Esophagus squamous epithelium (tissue), 5 donors: ENCODE measurements at places on chromosomes 7 and 10. TPM values are rescaled to one million over a fixed set of nuclear protein-coding genes. Genes with fewer than 3 reads are reported as not detected.

- no peak overlapping the region for H3K27ac ChIP-seq
- H3K4me1 ChIP-seq = no peaks in the 10 kb centered on the region
- no peak for DNase-seq
- no peaks in the 10 kb centered on the region for H3K27me3 ChIP-seq
- H3K36me3 ChIP-seq = no peaks in the 10 kb centered on the region
- no peak overlapping the region for H3K4me3 ChIP-seq
These were observed 750.7 kb downstream of the MAGI2 start for GRCh38 chr7:78702770-78703169.

- H3K4me3 ChIP-seq = no peak overlapping the region
- H3K36me3 ChIP-seq = no peaks in the 10 kb centered on the region
- no peaks in the 10 kb centered on the region for H3K4me1 ChIP-seq
- no peak overlapping the region for H3K27ac ChIP-seq
- no peak for DNase-seq
These were observed 436.0 kb upstream of the ADARB2 start for GRCh38 chr10:2173327-2173726.

Gene FZD8
- total RNA-seq = 1.7 TPM

GRCh38 chr7:101273206-101273605 is 28.3 kb upstream of the FIS1 start:
- no peak overlapping the region for H3K4me3 ChIP-seq
- no peaks in the 10 kb centered on the region for H3K4me1 ChIP-seq
- H3K36me3 ChIP-seq = no peaks in the 10 kb centered on the region
- no peak overlapping the region for H3K27ac ChIP-seq
- no peak for DNase-seq
- H3K27me3 ChIP-seq = no peaks in the 10 kb centered on the region
